ENCODE measurements at places on chromosomes 4 and X.
A peak's percentile ranks its signal among the peaks of the same experiment; 100 is the strongest.

DNA sequence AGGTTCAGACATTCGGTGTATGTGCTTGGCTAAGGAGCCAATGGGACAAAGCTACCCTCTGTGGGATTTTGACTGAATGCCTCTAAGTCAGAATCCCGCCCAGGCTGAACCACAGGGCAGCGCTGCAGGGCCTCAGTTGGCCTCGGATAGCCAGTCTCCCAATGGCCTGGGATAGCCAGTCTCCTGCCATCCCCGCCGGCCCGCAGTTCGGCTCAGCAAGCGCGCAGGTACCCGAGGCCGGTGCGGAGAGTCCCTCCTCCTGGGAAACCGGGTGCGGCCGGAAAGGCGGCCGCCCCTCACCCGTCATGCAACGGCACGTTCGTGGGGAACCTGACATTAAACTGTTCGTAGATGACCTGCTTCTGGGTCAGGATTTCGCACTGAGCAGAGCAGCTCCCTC is 16.1 kb downstream of the PPEF2 start:
- DNase-seq, result no peak

DNA sequence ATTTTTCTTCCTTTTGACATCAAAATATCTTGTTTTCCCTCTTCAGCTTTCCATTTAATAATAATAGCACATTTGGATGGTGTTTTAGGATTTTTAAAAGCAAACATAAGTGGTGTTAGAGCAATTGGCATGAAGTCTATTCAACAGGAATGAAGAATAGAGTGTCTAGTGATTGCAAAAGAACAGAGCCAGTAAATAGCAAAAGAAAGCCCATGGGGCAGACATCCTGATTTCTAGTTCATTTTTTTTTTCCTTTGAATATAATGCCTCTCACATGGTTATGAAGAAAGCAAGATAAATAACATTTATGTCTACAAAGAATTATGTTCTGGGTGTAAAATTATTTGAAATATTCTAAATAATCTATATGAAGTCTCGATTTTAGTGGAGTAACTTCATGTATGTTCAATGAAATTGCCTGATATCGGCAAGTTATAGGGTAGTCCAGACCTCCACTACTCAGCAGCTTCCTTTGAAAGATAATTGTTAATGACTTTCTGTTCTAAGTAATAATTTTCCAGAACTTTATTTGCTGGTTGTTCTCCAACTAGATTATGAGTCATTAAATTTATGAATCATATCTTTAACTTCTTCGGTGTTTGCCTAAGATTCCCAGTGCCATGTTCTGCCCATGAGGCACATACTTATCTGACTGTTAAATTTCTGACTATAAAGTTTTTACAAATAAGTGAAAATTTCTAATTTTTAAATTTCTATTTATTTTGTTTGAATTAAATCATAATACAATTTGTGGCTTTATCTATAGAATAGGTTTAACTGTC is 587.9 kb downstream of the TLL1 start:
- DNase-seq, result peak; percentile 43

GRCh38 chr4:110287130-110287529 is 88.7 kb upstream of the ELOVL6 start:
- peak; percentile 87 for DNase-seq

GRCh38 chrX:64427787-64428186 is 32.5 kb upstream of the MTMR8 start:
- DNase-seq, result no peak

GRCh38 chr4:159779716-159780115 is 676.8 kb downstream of the RAPGEF2 start:
- DNase-seq, result no peak

DNA sequence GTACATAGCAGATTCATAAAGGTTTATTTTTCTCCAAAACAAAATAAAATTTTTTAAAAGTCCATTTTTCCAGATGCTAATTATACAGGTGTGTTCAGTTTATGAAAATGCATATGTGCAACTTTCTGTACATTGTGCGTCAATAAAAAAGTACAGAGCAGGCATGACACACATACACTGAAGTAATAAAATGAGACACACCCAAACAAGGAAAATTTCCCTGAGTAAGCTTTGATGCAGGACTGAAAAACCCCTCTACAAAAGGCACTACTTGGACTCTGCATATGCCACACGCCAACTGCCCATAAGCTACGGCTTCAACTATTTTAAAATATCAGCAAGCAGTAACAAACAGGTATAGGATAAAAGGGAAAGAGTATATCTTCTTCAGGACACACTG is 13.8 kb downstream of the ARAP2 start:
- no peak for DNase-seq

DNA sequence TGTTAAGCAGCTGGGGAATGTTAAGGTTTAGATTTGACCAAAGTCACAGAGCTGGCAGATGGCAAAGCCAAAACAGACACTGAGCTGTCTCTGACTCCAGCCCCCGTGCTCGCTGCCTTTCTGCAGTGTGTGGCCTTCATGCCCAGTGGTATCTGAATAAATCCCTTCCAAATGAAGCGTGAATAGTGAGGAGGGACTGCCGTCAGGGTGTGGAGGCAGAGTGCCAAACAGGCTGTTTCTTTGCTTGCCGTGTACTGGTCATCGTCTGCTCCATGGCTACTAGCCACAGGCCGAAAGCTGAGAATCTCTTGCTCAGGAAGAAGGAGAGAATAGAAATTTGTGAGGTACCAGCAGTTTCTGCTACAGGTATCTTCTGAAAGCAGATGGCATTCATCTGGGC is 19.7 kb downstream of the PRIMPOL start:
- DNase-seq, result no peak

DNA sequence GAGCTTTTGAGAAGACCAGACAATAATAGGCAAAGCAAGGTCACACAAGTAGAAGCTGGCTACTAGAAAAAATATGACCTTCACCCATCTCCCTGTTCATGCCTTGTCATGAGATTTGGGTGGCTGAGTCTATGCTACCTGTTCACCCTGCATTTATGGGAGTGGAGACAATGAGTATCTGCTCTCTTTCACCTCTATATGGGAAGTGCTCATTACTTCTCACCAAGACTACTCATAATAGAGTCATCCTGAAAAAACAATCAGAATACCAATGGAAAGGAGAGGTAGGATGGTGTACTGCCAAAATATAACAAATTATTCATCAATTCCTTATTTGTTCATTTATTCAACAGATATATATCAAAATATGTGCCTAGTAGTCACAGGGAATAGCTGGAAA is 921.8 kb upstream of the INTU start:
- peak; percentile 21 for DNase-seq

DNA sequence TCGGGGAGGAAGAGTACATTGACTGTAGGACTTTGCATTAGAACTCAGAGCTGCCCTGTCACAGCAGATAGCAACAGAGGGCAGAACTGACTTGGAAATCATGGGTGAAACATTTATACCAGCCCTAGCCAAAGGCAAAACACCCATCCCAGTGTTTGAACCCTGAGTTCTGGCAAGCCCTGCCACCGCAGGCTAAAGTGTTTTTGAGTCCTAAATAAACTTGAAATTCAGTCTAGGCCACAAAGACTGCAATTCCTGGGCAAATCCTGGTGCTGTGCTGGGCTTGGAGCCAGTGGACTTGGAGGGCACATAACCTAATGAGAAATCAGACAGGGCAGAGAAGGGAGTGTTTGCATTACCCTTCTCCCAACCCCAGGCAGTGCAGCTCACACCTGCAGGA is 1015.7 kb downstream of the FSTL5 start:
- DNase-seq, result no peak

- peak; percentile 57 for DNase-seq
Measured at GRCh38 chr4:55409468-55410171, 13.9 kb downstream of the TMEM165 start.

GRCh38 chr4:176357359-176358082 is 37.8 kb downstream of the SPCS3 start:
- DNase-seq, result peak; percentile 51

DNA sequence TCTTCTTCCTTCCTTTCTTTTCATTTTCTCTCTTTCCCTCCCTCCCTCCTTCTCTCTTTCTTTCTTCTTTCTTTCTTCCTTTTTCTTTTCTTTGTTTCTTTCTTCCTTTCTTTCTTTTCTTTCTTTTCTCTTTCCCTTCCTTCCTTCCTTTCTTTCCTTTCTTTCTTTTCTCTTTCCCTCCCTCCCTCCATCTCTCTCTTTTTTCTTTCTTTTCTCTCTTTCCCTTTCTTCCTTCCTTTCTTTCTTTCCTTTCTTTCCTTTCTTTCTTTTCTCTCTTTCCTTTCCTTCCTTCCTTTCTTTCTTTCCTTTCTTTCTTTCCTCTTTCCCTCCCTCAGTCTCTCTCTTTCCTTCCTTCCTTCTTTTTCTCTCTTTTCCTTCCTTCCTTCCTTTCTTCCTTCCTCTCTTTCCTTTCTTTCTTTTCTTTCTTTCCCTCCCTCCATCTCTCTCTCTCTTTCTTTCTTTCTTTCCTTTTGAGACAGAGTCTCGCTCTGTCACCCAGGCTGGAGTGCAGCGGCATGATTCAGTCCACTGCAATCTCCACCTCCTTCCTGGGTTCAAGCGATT is 44.4 kb downstream of the CRLF2 start:
- no peak for DNase-seq

DNA sequence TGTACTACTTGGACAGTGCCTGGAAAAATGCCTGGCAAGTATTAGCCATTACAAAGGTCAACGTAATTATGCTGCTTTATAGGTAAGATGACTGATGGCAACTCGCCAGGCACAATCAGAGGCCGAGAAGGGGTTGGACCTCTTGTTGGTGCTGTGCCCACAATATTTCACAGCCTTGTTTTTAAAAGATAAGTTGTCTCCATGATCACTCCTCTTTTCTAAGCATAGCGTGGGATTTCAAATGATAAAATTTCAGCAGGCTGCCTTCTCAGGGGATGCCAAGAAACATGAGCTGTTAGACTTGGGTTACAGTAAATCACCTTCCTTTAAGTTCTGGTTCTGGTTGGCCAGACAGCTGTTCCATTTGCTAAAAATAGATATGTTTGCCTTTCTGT is 26.9 kb downstream of the HOPX start:
- no peak for DNase-seq

DNA sequence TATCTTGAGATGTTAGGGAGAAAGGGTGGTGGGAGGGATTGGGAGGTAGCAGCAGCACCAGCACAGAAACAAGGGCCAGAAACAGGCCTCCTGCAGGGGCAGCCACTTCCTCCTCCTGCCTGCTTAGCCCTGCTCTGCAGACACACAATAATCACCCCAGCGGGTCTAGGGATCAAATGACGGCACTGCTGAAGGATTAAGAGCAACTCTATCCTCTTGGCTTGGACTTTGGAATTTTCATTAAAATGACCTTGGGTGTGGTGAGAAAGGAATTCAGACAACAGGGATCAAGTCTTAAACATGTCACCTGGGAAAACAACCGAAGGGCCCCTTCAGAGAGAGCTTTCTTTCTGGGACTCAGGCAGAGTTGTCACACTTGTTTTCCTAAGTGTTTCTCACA is 353.4 kb downstream of the SPRY1 start:
- DNase-seq, result no peak

DNA sequence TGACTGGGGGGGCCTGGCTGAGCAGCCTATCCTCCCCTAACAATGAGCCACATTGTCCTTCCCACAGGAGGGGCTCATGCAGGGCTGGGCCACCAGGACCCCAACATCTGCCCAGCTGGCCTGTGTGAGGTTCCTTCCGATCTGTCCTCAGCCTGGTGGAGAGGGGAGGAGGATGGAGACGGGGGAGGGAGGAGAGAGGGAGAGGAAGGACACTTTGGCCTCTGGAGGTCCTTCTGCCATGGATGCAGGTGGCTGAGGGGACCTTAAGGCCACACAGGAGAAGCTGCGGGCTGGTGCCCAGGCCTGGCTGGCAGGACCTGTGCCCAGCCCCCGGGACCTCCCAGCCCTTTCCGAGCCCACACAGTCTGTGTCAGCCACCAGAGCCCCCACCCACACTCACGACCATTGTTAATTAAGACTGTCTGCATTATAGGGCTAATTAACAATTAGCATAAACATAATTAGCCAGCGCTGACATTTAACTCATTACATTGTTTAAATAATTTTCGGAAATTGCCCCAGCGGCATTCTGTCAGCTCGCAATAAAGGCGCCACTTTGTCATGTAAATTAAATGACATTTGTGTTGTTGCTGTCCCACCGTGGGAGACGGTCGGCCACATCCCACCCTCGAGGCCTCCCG is 53.0 kb upstream of the NKX1-1 start:
- no peak for DNase-seq

- DNase-seq, result no peak
Measured at GRCh38 chrX:17550011-17550410, 175.0 kb downstream of the NHS start.

GRCh38 chrX:150094996-150095395 is 156.7 kb upstream of the EOLA2 start:
- no peak for DNase-seq

All from fibroblast of mammary gland (primary cell).